ENCODE measurements at places on chromosomes 5 and 9.

DNA sequence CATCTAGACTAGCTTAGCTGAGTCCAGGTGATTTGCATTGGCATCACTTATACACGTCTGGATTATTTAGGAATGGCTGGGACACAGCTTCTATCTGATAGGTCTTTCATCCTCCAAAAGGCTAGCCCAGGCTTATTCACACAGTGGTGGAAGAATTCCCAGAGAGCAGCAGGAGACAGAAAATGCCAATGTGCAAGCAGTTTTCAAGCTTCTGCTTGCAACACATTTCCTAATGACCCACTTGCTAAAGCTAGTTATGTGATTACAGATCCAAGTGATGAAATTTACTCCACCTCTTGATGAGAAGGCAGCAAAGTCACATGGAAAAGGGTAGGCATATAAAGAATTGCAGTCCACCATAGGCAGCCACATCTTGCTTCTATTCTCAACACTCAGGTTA lies 44.2 kb upstream of the MAST4 start:
- DNase-seq, result no peak

- DNase-seq, result no peak
Observed at GRCh38 chr5:42268630-42269029, 154.6 kb upstream of the GHR start.

GRCh38 chr5:65742565-65743231 lies 20.7 kb downstream of the NLN start:
- DNase-seq, result no peak

DNA sequence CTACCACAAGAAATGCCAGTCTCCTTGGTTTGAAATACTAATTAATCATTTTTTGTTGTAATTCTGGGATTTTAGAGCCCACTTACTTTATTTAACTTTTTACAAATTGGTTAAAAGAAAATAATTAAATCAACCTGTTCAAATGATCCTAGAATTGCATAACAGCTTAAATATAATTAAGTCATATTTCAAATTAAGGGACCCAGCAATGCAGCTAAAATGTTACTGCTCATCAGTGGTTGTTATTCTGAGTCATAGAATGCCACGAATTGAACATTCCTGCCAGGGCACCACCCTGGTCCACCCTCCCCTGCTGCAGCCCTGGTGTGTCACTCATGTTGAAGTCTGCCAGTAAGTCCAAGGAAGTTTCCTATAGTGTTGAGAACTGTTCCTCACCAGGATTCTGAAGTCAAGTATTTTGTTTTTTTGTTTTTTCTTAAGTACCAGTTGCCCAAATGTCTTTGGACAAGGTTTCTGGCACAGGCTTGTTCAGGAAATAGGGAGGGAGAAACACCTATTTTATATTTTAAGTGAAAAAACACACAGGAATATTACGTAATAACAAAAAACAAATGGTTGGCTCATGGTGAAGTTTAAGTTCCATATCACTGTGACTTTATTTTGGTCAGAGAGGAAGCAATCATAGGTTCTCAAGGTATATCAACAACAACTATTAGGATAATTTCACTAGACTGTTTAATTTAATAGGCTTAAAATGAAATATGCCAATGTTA lies 4.3 kb upstream of the ITGA1 start:
- no peak for DNase-seq

- DNase-seq, result no peak
Observed at GRCh38 chr9:131868766-131869165, 128.9 kb upstream of the RAPGEF1 start.

- no peak for DNase-seq
Observed at GRCh38 chr5:135040034-135040332, 6.0 kb upstream of the PITX1 start.

- DNase-seq, result no peak
Observed at GRCh38 chr9:79572032-79572607, 355 bp downstream of the TLE4 start.

GRCh38 chr9:36164989-36165388 lies 4.2 kb upstream of the CCIN start:
- no peak for DNase-seq

GRCh38 chr9:33182519-33182918 lies 15.4 kb upstream of the B4GALT1 start:
- no peak for DNase-seq

- no peak for DNase-seq
Observed at GRCh38 chr5:35899800-35900199, 38.6 kb downstream of the CAPSL start.

DNA sequence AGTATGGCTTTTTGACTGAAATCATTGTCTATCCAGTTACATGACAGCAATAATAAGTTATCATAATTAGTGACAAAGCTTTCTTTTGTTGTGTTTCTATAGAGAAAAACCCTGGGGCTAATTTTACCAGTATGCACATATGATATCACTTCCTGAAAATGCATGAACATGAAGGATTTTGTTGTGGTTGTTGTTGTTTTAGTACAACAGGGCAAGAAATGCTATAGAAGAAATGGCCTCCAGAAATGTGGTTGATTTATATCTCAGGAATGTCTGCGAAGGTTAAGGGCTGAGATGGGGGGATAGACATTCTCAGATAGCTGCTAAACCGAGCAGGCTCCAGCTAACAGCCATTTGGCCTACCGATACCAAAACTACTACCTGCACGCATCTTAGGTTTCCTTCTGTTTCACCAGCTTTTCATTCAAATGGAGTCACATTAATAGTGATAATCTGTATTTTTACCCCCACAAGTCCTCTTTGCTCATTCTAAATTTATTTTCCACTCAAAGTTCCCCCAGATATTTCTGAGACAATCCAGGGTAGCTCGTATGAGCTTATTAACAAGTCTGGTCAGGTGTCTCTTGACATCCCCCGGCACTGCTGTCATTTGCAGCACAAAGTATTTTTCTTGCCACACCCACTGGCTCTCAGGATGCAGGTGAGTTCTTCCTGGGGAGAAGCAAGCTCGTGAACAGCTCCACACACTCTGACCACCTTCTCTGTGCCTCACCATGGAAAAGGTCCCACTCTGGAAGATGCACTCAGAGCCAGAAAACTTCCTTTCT lies 232.4 kb upstream of the GAS1 start:
- DNase-seq, result no peak

DNA sequence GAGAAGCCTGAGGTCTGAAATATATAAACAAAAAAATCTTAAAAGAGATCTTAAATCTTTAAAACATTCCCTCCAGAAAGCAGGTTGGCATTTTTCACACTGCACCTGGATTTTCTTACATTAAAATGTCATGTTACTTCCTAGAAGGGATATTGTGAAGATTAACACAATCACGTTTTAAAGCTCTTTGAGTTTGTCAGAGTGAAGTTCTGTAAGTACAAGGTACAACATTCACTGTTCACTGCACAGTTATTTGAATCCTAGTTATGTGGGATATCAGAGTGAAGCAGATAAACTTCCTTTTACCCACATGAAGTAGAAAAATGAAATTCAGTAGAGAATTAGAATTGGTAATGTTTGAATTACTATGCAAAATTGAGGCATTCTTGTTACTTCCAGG lies 353.6 kb upstream of the RGMB start:
- no peak for DNase-seq

DNA sequence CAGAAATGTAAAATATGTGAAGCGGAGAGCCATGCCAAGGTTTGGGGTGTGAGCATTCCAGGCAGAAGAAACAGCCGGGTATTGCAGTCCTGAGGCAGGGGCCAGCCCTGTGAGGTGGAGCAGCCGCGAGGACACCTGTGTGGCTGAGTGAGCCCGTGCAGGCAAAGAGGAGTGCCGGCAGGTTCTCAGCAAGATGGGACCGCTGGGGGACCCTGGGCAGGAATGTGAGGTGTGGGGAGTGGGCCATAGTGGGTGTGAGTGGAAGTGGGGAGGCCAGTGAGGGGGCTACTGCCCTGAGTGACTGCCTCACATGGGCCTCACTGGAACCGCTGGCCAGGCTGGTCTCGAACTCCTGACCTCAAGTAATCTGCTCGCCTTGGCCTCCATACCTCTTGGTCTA lies 8.1 kb upstream of the PRR7 start:
- no peak for DNase-seq

- DNase-seq, result no peak
Observed at GRCh38 chr5:54531546-54531945, 14.0 kb downstream of the SNX18 start.

DNA sequence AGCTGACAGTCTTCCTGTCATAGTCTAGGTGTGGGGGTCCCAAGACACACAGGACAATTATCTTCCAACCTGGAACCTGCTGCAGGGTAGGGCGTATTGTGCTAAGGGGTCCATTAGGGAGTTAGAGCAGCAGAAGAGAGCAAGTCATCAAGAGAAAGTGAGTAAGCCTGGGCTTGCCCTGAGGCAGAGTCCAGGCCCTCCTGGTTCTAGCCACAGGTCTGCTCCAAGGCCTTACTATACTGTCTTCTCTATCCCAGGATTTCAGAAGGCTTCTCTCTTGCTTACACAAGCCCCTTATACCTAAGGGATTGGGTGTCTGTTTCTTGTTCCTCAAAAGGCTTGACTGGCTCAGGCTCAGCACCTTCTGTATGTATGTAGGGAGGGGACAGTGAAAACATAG lies 7.7 kb downstream of the P4HA2 start:
- no peak for DNase-seq

DNA sequence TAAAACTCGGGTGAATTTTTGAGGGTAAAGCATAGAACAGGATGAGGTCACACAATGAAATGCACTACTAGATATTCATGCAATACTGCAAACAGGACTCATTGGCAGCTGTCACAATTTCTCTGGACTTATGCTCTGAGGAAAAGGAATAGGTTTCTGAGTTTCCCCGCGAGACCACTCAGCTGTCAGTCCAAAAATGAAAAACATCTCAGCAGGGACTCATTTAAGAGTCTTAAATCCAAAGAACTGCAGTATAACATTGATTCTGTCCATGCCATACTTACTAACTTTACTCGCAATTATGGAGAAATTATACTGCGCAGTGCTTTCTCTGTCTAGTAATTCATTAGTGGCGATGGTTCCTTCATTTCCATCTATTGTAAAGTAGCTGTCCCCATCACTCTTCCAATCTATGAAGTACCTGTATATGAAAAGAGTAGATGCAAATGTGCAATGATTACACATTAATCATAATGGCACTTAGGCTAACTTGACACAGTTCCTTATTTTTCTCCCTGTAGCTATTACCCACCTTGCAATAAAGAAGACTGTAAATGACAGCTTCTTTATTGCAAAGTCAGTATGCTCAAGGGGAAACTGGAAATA lies 1070.0 kb downstream of the CDH12 start:
- no peak for DNase-seq

- DNase-seq, result no peak
Observed at GRCh38 chr9:122131401-122132001, 28.1 kb downstream of the NDUFA8 start.

DNA sequence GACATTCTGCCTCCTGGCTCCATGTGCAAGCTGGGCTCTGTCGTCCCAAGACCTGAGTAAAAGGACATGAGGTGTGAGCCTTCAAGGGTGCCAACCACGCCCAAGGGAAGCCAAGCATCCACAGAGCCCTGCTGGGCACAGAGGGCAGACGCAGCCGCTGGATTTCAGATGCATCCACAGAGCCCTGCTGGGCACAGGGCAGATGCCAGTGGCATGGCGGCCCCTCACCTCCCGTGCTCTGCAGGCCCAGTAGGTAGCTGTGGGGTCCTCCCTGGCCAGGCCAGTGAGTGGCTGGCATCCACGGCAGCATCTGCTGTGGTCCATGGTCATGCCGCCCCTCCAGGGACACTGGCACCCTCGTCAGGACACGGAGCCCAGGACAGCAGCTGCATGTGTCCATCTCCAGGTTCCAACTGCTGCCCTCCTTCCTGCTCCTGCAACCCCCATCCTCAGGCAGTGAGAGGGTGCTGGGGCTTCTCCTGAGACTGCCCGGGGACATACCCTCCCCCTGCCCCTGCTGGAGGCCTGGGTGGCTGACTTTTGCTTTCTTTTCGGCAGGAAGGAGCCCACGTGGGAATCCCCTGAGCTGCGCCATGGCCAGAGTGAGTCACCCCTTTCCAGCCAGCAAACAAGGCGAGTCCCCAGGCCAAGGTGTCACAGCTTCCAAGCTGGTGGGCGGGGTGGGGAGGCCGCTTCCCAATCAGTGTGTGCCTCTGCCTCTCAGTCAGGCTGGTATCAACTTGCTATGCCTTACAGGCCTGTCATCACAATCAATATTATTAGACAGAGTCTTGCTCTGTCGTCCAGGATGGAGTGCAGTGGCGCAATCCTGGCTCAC lies 4.0 kb upstream of the TRAF2 start:
- peak; percentile 73 for DNase-seq

GRCh38 chr9:16252616-16253015 lies 617.9 kb downstream of the BNC2 start:
- no peak for DNase-seq

- DNase-seq, result no peak
Observed at GRCh38 chr9:15529566-15530324, 19.0 kb upstream of the PSIP1 start.

DNA sequence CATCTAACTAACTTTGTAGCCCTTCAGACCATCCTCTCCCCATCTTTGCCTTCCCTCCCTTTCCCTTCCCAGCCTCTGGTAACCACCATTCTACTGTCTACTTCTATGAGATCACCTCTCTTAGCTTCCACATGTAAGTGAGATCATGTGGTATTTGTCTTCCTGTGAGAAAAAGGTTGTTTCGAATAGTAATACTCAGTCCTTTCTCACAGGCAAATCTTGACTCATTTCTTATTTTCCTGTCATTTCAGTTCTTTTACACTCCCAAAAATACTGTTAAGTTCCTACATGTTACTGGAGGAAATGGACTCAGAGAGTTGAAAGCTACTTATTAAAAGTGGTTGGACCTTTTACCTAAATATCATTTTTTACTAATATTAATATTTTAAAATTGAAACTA lies 82.1 kb downstream of the SLF1 start:
- DNase-seq, result no peak

DNA sequence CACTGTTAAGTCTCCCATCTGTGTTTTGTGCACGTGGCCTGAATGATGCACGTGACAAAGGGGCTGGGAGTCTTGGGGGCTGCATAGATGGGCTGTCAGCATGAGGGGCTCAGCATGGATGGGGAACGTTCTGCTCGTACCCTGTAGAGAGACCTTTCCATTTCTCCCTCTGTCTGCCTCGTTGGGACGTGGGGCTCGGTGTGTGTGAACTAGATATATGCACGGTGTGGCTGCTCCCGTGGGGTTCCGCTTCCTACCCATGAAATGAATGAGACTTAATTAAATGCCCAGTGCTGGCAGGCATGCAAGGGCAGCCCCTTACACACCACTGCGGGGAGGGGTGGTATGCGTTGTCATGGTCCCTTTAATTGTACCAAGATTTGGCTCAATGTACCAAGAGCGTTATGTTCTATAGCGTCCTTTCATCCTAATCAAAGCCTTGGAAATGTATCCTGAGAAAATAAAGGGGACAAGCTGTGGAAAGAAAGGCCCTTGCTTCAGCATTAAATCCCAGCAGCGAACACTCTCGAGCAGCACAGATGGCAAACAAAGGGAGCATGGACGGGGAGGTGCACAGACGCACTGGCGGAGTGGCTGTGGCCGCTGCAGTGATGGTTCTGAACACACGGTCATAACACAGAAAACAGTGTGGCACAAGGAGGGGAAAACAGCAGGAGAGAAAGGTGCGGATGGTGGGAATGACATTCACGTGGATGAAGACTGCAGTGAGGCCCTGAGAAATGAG lies 66.8 kb downstream of the RASGEF1C start:
- DNase-seq, result no peak

- DNase-seq, result no peak
Observed at GRCh38 chr9:136306211-136307208, 2.6 kb upstream of the CCDC187 start.

Data from activated CD4-positive, CD25-positive, alpha-beta regulatory T cell (primary cell).